B cell (primary cell): ENCODE measurements at places on chromosomes 4 and X. TPM values are rescaled to one million over a fixed set of nuclear protein-coding genes. Genes with fewer than 3 reads are reported as not detected.

DNA sequence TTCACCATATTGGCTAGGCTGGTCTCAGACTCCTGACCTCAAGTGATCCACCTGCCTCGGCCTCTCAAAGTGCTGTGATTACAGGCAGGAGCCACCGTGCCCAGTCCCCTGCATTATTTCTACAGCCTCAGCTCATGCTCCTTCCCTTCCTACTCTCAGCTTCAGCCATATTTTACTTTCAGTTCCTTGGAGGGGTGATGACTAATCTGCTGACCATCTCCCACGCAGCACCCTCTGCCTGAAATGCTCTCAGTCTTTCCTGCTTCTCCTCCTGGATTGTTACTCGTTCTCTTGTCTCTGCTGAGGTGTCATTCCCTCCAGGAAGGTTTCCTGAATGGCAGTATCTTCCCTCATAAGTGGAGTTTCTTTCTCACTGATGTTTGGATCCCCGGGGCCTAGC, 63.3 kb downstream of the MOSPD2 start:
- H3K4me3 ChIP-seq = no peak overlapping the region
- no peak overlapping the region for H3K27ac ChIP-seq
- H3K4me1 ChIP-seq = no peaks in the 10 kb centered on the region
- H3K36me3 ChIP-seq = no peaks in the 10 kb centered on the region

GRCh38 chr4:158949099-158949498, 153.8 kb upstream of the RAPGEF2 start:
- H3K27ac ChIP-seq = no peak overlapping the region
- H3K4me3 ChIP-seq = no peak overlapping the region
- H3K36me3 ChIP-seq = no peaks in the 10 kb centered on the region
- no peaks in the 10 kb centered on the region for H3K4me1 ChIP-seq
- DNase-seq = no peak

GRCh38 chr4:6747294-6748051, 31.5 kb downstream of the BLOC1S4 start:
- DNase-seq = no peak
- H3K36me3 ChIP-seq = no peaks in the 10 kb centered on the region
- H3K4me1 ChIP-seq = no peaks in the 10 kb centered on the region
- no peak overlapping the region for H3K27ac ChIP-seq

GRCh38 chr4:164210377-164210776, 543.6 kb upstream of the SMIM31 start:
- DNase-seq = no peak
- no peak overlapping the region for H3K27ac ChIP-seq
- no peaks in the 10 kb centered on the region for H3K27me3 ChIP-seq
- no peaks in the 10 kb centered on the region for H3K36me3 ChIP-seq
- H3K4me1 ChIP-seq = no peaks in the 10 kb centered on the region

Gene UBL4A
- 23.3 and 29.5 TPM in 2 replicates for total RNA-seq

Gene DDIT4L
- total RNA-seq = 0.12 TPM in 1 of 2 replicates, not detected in the other
